ENCODE measurements at places on chromosomes 2 and 18.

DNA sequence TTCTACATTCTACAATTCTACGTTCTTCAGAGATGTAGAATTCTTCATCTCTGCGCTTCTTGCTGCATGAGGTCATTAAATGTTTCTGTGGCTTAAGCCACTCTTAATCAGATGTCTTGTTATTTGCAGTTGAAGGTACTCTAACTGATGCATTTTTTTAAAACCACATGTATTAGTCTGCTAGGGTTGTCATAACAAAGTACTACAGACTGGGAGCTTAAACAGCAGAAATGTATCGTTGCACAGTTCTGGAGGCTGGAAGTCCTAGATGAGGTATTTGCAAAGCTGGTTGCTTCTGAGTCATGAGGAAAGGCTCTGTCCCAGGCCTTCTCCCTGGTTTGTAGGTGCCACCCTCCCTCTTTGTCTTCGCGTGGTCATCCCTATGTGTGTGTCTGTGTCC lies 176.3 kb upstream of the GLI2 start:
- no peak for DNase-seq

GRCh38 chr2:235106874-235107639 lies 155.2 kb downstream of the SH3BP4 start:
- DNase-seq = peak; percentile 83

DNA sequence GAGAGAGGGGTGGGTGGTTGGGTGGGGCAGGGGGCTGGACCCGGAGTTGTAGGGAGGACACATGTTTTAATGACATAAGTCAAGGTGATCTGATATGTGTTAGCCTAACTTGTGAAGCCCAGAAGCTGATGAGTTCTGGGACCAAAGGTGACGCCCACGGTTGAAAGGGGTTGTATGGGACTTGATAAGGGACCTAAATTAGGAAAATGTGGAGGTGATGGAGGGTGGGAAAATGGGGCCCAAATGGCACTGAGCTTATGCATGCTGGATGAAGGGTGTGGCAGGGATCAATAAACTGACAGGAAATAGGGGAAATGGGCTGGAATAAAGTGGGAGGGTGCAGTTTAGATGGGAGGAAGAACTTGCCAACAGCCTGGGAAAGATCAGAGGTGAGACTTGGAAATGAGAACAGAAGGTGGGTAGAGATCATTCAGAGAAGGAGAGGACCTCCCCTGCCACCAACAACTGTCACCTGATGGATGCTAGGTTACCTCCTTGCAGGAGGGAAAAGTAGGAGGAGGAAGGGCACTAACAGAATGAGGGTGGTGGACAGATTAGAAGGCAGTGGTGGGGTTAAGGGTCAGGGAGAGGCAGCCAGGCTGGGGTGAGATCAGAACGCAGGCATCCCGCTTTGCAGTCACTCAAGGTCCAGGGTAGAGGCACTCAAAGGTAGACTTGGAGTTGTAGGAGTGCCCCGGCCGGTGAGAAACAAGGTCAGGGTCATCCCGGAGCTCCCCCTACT lies 15.3 kb downstream of the WNT10A start:
- peak; percentile 63 for DNase-seq

GRCh38 chr2:134217924-134218323 lies 35.9 kb upstream of the MGAT5 start:
- DNase-seq = no peak

- DNase-seq = no peak
These were observed 101.2 kb upstream of the TRIB2 start for GRCh38 chr2:12615509-12615908.

DNA sequence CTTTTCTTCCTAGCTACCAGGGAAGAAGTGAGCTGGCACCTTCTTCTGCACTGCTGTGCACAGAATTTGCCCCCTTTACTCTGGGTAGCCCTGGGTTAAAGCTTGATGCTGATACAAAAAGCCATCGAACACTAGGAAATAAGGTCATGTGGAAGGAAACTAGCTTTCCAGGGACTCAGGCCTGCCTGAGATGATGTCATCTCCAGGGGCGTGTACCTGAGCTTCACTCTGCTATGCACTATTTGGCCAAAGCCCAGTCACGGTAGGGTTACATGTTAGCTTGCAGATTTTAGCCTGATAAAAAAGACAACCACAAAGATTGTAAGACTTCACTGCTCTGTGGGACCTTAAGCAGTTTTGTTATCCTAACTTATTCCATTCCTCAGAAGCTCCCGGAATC lies 20.4 kb downstream of the EDAR start:
- no peak for DNase-seq

DNA sequence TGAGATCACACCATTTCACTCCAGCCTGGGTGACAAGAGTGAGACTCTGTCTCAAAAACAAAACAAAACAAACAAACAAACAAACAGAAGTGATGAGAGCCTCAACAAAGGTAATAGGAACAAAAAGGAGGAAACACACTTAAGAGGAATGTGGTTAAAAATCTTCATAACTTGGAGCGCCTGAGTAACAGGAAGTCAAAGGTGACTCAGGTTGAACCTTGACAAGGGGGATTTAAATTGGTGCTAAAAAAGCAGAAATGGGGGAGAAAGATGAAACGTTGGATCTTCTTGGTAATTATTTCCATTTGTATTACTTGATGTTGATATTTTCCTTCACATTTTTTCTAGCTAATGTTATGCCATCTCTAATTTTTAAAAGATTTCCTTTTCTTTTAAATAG lies 318.5 kb upstream of the TCF4 start:
- DNase-seq = no peak

DNA sequence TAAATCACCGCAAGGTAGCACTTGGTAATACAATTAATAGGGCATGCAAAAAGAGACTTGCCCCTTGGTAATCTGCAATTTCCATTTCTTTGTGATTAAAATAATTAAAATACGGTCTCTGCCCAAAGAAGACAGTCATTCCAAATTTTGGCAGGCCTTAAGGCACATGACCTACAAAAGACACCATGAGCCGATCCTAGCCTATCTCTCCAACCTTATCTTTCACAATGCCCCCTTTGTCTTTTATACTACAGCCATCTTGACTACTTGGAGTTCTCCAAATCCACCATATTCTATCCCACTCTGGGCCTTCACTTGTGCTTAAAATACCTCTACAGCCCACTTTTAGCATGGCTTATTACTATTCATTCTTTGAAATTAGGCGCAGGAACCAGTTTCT lies 23.3 kb downstream of the CFAP210 start:
- DNase-seq = no peak

GRCh38 chr2:112633708-112634107 lies 12.0 kb upstream of the SLC20A1 start:
- no peak for DNase-seq

Data from HT-29 (cell line).